ENCODE measurements at places on chromosomes 1 and 21.
A peak's percentile ranks its signal among the peaks of the same experiment; 100 is the strongest.

- no peak for DNase-seq
Measured at GRCh38 chr21:34523019-34523555, 11.1 kb upstream of the KCNE1 start.

GRCh38 chr1:169884634-169885033, 9.1 kb downstream of the SCYL3 start:
- no peak for DNase-seq

- DNase-seq, result no peak
Measured at GRCh38 chr1:228647523-228648444, 87.5 kb upstream of the RHOU start.

- no peak for DNase-seq
Measured at GRCh38 chr1:36729289-36729688, 246.6 kb upstream of the CSF3R start.

- DNase-seq, result no peak
Measured at GRCh38 chr1:24732186-24732885, 12.9 kb upstream of the CLIC4 start.

- DNase-seq, result no peak
Measured at GRCh38 chr1:7771823-7772299, 765 bp downstream of the VAMP3 start.

GRCh38 chr1:203167026-203167912, 8.4 kb downstream of the MYBPH start:
- no peak for DNase-seq

GRCh38 chr21:42463861-42464515, 32.0 kb downstream of the RSPH1 start:
- DNase-seq, result peak; percentile 53

DNA sequence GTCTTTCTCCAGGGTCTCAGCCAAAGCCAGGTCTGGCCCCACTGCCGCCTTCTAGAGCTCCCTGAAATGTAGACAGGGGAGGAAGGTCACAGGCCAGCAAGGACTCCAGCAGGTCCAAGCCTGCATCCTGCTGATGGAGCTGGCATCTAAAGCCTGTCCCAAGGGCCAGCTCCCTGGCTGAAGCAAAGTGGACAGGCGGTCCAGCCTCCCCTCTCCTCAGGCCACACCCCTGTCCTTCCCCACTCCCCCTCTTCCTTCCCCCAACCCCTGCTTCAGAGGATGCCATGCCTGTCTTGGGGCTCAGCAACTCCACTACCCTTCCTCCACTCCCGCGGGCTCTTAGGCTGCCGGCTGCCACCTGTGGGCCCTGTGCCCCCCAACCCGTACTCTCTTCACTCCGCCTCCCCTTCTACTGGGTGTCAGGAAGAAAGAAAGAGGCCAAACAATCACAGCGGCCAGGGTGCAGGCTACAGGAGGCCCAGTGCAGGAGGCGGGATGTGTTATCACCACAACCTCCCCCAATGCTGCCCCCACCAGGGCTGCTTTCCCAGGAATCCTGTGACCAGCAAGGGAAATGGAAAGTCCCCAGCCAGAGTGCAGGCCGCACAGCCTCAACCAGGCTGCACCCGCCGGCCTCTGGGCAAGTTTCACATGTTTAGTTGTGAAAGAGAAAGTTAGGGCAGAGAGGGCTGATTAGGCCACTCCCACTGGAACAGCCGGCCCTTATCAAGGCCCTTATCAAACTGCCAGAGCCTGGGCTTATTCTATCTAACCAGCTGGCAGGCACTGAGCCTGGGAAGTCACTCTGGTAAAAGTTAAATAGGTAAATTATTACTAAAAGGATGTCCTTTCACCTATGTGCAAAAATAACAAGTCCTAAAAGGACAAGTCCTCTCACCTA, 34.1 kb downstream of the ACOT7 start:
- DNase-seq, result no peak

DNA sequence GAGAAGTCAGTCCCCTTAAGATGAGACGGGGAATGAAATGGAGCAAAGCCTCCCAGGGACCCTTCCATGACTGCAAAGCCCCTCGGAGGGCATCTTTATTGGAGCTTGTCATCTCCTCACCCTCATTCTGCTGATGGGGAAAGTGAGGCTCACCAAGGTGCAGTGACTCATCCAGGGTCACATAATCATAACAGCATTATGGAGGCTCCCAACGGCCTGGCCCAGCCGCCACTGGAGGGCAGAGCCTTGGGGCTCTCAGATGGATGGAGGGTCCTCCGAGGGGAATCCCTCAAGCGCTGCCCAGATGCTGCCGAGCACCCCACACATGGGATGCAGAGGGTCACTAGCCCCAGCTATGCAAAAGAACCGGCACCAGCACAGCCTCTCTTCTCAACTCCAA, 18.9 kb downstream of the IFFO2 start:
- DNase-seq, result no peak

DNA sequence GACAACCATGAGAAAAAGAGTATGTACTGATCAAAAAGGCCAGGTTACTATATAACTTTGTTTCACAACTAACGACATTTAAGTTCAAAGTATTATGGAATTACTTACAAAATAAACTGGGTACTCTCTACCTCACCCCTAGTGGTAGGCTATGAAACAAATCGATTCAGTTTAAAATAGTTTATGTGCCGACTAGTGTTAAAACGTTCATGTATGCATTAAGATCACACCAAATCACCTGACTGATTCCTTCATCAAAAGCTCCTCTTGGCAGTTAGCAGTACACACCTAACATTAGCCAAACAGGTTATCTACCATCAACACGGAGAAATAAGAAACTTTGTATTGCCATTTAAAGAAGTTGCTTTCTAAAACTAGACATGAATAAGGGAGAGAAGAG, 137.1 kb downstream of the AKT3 start:
- DNase-seq, result no peak

DNA sequence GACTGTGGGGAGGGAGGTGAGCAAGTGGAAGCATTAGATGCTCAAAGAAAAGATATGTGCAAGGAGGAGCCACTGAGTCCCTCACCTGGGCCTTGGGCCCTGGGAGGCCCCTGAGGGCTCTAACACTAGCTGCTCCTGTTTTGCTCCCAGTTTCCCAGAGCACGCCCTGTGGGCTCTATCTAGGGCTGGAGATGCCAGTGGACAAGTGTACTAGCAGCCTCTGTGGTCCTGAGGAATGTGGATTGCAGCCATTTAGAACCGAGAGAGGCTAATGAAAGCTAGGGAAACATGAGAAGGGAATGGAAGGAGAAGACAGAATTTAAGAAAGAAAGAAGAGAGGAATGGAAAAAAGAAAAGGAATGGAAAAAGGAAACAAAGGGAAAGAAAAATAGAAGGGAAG, 10.0 kb upstream of the TBX15 start:
- DNase-seq, result no peak

DNA sequence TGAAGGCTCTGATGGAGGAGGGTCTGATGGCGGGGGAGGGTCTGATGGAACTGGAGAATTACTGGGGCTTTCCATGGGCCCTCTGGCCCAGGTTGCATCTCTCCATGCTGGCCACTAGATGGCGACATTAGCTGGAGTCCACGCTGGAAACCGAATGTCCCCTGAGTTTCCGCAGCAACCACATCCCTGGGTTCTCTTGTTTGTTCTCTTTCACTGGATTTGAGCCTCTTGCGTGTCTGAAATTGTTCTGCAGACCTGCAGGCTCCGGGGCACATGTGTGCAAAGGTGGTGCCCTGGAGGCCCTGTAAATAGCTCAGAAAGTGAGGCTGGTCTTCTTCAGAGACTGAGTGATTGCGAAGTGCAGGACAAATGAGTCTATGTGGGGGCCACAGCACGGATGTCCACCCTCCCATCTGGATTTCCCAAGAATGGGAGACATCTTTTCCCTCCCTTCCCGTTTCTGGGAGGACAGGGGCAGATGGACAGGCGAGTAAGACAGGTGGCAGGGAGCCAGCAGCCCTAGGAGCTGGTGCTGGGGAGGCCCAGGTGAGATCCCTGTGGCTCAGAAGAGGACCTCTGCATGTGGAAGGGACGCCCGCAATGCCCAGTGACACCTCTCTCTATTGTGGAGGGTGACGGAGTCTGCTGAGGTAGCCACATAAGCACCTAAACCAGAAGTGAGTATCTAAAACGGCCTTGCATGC, 73.2 kb upstream of the ABCG1 start:
- DNase-seq, result peak; percentile 41

- DNase-seq, result no peak
Measured at GRCh38 chr21:44682580-44683151, 703 bp upstream of the KRTAP12-1 start.

DNA sequence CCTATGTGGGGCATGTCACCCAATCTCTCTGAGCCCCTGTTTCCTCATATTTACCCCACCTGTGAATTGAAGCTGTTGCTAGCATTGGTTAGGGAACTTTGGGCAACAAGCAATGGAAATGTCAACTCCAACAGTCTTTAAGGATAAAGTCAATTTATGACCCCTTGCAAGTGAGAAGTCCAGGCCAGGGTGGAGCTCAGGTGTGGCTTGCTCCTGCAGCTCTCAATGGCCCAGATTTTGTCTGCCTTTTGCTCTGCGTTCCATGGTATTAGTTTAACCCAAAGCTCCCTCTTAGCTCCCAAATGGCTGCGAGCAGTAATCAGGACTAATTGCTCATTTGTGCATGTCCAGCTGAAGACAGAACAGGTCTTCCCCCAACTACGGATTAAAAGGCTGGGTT, 70.4 kb upstream of the ABCG1 start:
- no peak for DNase-seq

DNA sequence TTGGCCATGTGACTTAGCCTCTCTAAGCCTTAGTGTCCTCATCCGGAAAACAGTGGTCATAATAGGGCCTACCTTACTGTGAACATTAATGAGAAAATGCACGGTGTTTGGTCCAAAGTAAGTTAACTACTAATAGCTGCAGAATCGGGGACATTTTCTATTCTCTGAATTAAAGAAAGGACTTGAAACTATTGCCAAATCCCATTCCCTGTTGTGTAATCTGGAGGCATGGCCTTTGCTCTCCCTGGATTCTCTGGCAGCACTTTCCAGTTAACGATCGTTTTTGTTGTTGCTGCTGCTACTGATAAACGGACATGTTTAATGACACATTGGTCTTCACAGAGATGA, 30.5 kb downstream of the FMO4 start:
- no peak for DNase-seq

GRCh38 chr1:101075926-101076325, 50.3 kb upstream of the DPH5 start:
- no peak for DNase-seq

DNA sequence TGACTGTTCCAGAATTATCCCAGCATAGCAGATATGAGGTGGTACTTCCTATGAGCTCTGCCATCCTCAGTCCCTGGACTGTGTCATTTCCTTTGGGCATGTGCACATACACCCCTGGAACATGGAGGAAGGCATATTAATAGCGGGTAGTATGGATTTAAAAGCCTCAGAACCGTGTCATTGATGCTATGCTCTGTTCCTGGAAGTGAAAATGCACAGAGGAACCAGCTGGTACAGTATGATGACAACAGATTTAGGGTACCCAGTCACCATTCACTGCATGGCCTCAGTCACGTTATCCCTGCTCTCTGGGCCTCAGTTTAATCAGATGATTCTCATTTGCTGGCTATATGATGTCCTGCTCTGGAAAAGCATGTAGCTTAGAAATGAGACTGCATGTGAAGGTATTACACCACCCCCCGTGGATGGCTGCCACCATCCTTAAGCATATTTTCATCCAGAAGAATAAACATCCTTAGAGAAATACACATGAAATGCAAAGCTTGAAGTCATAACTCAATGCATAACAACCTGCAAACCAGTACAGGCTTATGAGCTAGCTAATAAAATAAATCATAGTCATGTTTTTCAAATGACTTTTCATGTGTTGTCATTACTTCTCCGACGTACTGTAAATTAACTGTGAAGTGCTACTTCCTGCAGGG, 37.8 kb downstream of the SETD4 start:
- DNase-seq, result no peak

GRCh38 chr1:78722947-78723346, 73.3 kb downstream of the IFI44 start:
- DNase-seq, result no peak

DNA sequence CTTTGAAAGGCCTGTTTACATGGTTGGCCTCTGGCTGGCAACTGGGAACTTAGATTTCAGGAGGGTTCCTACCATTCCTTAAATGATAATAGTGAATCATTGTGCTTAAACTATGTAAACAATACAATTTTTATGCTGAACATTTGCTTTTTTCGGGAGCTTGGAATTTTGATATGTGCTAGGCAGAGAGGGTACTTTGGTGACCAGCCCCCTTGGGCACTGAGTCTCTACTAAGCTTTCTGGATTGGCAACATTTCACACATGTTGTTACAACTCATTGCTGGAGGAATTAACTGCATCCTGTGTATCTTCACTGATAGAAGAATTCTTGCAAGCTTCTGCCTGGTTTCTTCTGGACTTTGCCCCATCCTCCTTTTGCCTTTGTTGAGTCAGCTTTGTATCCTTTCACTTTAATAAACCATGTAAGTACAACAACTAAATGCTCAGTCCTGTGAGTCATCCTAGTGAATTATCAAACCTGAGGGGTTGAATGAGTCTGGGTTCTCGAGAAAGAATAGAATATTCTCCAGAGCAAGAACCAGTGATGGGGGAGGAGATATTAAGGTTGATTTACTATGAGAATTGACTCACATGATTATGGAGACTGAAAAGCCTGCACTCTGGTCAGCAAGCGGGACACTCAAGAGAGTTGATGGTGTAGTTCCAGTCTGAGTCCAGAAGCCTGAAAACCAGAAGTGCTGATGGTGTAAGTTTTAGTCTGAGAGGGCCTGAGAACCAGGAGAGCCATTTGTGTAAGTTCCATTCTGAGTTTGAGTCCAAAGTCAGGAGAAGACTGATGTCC, 3.1 kb upstream of the SLC16A4 start:
- no peak for DNase-seq

DNA sequence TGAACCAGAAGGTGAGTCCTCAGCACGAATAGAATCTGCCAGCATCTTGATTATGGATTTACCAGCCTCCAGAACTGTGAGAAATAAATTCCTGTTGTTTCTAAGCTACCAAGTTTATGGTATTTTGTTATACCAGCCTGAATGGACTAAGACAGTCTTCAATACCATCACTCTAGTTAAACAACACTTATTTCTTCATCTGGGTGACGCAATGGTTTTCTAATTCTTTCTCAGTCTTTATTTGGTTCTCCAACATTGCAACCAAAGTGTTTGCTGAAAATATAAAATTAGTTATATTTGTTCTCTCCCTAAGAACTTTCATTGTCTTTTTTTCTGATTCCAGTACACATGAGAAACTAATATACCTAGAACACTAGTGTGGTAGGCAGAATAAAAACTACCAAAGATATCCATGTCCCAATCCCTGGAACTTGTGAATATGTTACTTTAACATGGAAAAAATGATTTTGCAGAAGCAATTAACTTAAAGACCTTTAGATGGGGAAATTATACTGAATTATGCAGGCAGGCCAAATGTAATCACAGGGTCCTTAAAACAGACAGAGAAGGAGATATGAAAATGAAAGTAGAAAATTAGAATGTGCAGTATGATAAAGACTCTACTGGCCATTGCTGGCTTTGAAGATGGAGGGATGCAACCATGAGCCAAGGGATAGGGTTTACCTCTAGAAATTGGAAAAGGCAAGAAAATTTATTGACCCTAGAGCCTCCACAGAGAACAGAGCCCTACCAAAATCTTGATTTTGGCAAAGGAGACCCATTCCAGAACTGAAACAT, 1115.1 kb downstream of the PLA2G4A start:
- DNase-seq, result no peak

- no peak for DNase-seq
Measured at GRCh38 chr1:209038316-209038715, 545.2 kb upstream of the CAMK1G start.

GRCh38 chr1:192993426-192994085, 65.6 kb downstream of the UCHL5 start:
- no peak for DNase-seq

All from stimulated activated CD4-positive, alpha-beta T cell treated with anti-CD3 and anti-CD28 coated beads, TNF-alpha, amount 100 ng/mL, for 48 hours (primary cell).